ENCODE measurements at places on chromosomes 1 and 21.

- no peak for DNase-seq
Measured at GRCh38 chr1:38168365-38168764, 121.8 kb upstream of the POU3F1 start.

- DNase-seq: no peak
Measured at GRCh38 chr1:171716616-171717015, 25.2 kb downstream of the VAMP4 start.

- no peak for DNase-seq
Measured at GRCh38 chr1:192904438-192904895, 95.6 kb downstream of the RGS2 start.

- DNase-seq: no peak
Measured at GRCh38 chr1:229167318-229167717, 103.6 kb upstream of the RAB4A start.

DNA sequence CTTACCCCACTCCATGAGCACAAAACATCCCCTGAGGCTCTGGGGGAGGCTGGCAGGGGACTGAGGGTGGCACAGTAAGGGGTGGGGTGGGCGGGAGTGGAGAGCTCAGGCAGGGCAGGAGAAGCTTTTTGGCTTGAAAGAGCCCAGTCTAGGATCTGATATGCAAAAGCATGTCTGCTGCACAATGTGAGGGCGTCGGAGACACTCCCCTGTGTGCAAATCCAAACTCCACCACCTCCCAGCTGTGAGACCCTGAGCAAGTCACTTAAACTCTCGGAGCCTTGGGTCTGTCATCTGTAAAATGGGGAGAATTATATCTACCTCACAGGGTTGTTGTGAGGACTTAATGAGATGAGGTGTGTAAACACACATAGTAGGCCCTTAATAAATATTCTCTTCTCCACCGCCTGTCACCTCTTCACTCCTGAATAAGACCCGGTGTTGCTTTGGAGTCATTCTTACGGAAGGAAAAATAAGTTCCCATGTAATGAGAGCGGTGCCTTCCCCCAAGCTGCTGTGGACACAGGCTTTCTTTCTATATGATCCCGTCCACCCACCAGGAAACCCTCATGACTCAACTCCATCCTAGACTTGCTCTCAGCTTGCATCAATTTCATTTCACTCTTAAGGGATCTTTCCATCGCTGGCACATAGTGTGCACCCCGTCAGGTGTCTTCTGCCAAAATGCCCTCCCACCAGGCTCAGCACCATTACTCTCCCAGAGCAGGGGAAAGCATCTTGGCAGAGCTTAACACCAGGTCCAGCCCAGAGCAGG lies 12.5 kb downstream of the KCNN3 start:
- DNase-seq: no peak

GRCh38 chr1:40756523-40756922 lies 27.1 kb upstream of the KCNQ4 start:
- no peak for DNase-seq

- no peak for DNase-seq
Measured at GRCh38 chr1:163162381-163162914, 40.3 kb downstream of the RGS5 start.

- DNase-seq: no peak
Measured at GRCh38 chr21:15121655-15122120, 56.9 kb upstream of the NRIP1 start.

GRCh38 chr1:76892675-76893074 lies 25.4 kb downstream of the ST6GALNAC5 start:
- no peak for DNase-seq

- no peak for DNase-seq
Measured at GRCh38 chr21:37753122-37753599, 163.1 kb downstream of the KCNJ6 start.

- no peak for DNase-seq
Measured at GRCh38 chr1:11355559-11356475, 82.8 kb downstream of the UBIAD1 start.

DNA sequence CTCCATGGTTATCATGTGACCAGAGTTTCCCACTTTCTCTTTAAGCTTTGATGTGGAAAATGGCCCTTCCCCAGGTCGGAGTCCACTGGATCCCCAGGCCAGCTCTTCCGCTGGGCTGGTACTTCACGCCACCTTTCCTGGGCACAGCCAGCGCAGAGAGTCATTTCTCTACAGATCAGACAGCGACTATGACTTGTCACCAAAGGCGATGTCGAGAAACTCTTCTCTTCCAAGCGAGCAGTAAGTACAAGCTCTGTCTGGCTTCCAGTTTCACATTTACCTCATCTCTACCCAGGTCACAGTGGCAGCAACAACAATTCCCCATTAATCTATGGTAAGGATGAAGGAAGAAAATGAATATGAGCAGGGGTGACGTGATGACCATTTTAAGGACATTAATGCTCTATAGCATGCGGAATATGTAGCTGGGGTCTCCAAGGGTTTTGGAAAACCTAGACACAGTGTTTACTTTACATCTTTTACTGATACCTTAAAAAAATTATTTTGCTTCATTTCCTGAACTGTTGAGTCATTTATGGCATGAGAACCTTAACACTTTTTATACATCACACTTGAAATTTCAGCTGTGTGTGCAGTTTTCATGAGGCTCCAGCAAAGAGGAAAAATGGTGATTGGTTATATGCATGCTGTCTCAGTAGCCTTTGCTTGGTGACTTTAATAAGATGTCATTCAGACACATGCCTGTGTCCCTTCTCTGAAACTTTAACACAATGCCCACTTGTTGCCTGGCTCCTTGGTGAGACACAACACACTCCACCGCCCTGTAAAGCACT lies 286.3 kb upstream of the SGIP1 start:
- DNase-seq: no peak

- no peak for DNase-seq
Measured at GRCh38 chr1:145855426-145855948, 3.4 kb downstream of the PIAS3 start.

DNA sequence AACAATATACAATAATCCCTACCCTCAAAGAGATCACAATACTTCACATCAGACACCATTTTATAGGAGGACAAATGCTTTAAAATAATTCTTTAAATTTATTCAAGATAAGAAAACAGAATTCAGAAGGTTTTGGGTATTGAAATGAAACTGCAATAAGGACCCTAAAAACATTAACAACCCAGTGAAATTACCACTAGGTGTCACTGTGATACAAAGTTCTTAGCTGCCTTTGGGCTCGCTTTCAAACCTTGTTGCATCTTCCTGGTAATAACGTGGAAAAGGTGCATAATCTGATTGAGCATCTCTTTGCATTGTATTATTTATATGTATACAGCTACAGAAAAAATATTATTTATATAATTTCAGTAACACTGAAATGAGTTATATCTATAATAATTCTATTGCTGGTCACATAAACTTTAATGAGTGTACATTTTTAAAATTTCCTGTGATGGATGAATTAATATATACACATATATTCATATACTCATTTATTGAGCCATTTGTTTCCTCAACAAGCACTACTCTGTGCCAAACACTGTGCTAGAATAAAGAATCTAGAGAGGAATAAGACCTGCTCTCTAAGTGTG lies 185.2 kb downstream of the FAF1 start:
- DNase-seq: no peak

DNA sequence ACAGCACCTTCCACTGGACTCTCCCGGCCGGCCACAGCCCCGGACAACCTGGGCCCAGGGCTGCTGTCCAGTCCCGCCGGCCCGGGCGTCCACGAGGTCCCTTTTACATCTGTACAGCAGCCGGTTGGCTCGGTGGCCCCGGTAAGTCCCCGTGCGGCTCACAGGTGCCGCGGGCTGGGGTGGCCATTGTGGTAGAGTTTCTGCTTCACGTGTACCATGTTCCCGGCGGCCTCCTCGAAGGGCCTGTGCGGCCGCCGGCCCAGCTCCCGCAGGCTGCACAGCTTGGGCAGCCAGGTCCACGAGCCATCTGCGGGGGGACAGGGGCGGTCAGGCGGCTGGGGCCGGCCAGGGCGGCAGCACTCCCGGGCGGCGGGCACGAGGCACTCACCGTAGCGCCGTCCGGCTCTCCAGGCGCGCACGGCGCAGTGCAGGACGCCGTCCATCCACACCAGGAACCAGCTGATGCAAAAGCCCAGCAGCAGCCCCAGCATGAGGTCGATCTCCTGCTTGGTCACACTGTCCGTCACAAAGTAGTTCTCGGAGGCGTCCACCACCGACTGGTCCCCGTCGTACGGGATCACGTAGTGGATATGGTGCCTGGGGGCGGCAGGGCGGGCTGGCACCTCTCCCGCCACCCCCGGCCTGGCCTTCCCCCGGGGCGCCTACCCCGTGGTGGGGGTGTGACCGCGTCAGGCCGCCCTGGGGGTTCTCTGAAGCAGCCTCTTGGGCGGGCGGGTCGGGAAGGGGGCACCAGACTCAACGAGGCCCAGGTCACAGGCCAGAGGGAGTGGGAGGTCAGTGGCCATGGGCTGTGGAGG lies 5.0 kb downstream of the TMEM240 start:
- no peak for DNase-seq

DNA sequence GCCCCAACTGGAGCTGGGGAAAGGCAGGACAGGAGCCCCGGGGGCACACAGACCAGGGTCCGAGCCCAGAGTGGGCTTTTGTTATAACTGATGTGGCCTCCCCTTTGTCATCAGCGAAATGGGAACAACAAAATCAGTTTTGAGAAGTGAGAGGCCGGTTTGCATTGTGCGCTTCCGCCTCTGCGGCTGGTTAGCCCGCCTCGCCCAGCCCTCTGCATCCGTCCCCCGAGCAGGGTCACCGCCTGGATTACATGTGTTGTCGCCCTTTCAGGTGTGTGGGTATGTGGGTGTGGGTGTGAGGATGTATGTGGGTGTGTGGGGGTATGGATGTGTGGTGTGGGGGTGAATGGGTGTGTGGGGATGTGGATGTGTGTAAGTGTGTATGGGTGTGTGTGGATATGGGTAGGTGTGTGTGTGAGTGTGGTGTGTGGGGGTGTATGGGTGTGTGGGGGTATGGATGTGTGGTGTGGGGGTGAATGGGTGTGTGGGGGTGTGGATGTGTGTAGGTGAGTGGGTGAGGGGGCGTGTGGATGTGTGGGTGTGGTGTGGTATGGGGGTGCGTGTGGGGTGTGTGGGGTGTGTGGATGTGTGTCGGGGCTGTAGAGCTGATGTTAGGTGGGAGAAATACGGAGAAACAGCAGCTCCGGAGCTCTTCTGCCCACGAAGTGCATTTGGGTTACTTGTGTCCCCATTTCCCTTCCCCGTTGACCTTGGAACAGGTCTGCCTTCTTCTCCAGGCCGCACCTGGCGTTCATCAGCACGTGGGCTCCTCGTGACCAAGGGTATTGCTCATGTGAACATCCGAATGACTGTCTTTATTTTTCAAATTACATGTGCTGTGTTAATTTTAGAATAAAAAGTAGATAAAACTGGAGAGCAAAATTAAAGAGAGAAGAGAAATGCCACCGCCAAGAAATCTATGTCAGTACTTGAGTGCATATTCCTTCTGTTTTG lies 67.6 kb downstream of the FHAD1 start:
- DNase-seq: no peak

DNA sequence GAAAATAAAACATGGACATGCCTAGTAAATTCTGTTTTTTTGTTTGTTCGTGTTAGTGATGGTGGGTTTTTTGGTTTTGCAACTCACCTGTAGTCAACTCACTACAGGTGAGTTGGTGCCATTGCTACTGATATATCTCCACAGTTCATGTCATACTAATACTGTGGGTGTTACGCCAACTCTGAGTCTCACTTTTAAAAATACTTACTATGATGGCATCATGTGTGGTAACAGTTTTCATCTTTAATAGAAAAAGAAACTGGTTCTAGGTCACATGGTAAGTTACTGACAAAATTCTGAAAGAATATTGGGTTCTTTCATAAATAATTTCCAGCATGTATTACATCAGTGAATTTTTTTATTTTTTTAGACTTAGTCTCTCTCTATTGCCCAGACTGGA lies 38.0 kb downstream of the TSNAX start:
- no peak for DNase-seq

GRCh38 chr1:93129507-93130099 lies 50.5 kb downstream of the MTF2 start:
- no peak for DNase-seq

DNA sequence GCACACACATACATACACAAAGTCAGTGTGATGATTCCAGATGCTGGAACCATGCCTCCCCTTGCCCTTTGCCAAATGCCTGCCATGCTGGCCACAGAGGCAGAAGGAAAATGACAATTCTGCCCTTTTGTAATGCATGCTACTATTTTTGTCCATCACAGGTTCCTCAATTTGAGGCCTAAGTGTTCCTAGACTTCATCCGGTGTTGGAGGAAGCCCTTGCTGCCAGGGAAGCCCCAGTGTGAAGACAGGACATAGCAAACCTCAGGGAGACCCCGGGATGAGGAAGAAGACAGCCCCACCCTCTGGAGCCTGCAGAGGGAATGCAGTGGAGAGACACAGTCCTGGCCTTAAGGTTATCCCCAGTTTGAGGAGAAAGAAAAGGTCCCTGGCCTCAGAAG lies 14.4 kb downstream of the PRR9 start:
- DNase-seq: no peak

DNA sequence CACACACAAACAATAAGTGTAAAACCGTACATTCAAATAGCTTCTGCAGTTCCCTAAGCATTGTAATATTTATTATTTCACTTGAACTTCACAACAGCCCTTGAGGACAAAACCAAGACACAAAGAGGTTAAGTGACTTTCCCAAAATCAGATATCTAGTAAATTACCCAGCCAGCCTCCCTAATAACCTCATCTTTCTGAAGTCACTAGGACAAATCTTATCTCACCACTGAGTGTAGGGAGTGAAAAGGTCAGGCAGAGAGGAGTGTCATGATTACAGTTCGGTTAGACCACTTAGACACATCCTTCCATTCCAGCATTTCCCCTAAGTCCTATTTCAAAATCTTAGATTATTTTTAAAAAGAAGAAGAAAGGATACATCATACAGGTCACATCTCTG lies 377.3 kb upstream of the NFIA start:
- DNase-seq: no peak

DNA sequence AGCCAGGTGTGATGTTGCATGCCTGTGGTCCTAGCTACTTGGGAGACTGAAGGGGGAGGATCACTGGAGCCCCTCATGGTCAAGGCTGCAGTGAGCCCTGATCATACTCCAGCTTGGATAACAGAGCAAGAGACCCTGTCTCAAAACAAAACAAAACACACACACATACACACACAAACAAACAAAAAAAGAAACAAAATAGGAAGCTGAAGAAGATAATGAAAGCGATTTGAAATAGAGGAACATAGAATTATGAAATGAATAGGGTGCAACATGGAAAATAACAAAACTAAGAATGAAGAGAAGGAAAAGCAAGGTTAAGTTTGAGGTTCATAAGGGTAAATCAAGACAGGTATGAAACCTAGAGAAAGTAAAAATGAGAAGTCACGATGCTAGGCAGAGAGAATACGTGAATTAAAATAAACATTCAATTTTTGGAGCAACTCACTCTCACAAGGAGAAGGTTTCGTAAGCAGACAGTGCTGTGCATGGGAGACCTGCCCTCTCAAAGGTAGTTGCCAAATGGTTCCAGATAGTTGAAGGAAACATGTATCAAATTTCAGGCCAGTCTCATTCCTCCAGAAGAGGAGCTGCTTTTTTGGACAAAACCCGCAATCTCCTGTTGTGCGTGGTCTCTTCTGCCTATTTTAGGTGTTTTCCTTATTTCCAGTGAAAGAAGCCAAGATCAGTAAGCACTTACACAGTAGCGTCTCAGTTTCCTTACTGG lies 3.3 kb downstream of the CD46 start:
- DNase-seq: no peak

- DNase-seq: no peak
Measured at GRCh38 chr1:4563586-4563985, 90.8 kb upstream of the AJAP1 start.
